ENCODE measurements at places on chromosomes 5 and 9.
A peak's percentile ranks its signal among the peaks of the same experiment; 100 is the strongest.

DNA sequence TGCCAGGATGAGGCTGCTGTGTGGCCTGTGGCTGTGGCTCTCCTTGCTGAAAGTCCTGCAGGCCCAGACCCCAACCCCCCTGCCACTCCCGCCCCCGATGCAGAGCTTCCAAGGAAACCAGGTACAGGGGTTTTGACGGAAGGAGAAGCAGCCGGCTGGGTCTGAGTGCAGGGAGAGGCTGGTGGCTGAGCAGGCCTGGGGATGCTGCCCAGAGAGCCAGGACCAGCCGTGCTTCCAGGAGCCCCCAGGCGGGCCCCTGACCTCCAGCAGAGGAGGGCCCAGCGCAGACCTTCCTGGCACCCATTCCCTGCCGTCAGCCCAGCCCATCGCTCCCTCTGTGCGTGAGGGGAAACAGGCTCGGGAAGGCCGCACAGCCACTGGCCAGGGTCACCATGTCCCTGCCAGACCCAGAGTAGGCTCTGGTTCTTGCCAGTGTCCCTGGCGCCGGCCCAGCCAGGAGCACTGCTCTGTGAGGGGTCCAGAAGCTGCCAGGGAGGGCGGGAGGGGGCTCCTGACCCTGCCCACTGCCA is 313 bp downstream of the LCN12 start:
- no peak for DNase-seq

DNA sequence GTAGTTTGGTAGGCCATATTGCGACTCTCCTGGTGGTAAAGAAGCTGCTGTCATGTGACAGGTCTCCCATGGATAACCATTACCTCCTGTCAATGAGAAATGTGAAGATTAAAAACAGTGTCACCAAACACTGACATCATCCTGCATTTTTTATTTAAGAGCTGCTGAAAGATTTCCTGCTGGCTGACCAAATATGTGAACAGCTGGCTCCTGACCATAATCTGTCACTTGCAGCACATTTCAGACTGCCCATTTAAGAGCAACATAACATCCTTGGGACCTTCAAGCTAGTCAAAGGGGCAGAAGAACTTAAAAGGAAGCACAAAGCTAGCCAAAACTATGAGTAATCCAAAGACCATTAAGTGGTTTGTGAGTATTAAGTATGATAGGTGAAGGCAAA is 288.0 kb downstream of the IZUMO3 start:
- no peak for DNase-seq

DNA sequence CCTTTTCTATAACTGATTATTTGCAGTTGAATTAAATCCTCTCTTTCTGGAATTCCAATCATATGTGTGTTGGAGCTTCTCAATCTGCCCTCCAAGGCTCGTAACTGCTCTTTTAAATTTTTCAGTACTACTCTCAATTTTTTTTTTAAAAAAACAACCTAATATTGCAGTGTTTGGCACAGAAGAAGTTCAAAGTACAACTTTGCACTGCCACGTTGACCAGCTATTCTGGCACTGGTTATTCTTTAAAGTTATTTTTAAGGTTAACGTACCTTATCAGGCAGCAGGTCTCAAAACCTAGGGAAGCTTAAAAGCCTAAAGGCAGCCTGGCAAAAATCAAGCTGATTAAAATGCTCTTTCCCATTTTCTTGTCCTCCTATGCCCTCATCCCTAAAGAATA is 120.5 kb downstream of the GHR start:
- no peak for DNase-seq

DNA sequence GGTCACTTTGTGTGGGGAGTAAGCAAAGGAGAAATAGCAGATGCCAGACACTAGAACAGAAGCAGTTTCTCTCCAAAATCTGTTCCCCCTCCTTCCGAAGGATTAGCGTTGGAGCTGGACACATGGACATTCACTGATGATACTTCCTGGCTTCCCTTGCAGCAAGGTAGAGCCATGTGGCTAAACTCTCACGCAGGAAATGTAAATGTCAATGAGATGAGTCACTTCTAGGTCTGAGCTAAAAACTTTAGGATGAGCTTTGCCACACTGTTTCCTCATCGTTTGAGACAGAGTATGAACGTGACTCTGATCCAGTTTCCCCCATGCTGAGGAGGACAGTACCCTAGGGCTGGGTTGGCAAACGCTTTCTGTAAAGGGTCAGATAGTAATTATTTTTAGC is 5.1 kb downstream of the BHMT2 start:
- peak; percentile 4 for DNase-seq

DNA sequence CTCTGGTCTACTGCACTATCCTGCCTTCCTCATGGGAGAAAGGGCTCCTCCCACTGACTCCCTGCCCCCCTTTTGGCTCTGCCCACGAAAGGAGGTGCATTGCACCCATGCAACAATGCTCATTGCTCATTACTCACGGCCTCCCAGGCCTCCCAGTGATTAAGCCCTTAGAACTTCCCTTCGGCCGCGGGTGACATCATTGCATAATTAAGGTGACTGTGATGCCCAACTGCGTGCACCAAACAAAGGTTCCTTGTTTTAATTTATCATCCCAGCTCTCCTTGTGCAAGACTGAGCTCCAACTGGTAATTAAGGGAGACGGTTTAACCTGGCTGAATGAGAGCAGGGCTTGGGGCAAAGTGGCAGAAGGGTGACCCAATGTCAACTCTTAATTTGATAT is 180.4 kb downstream of the GAS1 start:
- peak; percentile 61 for DNase-seq

DNA sequence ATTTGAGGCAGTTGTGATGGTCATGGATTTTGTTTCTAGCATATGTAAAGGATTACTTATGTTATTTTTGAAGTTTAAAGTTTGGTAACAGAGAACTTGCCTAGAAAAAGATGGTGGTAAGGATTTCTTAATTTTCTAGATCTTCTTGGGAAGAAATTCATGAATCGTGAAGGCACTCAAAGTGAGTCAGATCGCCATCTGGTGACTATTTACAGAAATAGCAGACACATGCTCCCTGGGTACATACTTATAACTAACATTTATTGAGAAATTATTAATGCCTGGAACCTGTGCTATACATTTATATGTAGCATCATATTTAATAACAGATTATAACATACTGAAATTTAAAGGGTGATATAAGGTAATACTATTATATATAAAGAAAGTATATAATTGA is 299.7 kb downstream of the IZUMO3 start:
- no peak for DNase-seq

Measured in AG04449 (cell line).